Activated CD4-positive, alpha-beta T cell treated with anti-CD3 and anti-CD28 coated beads, Interleukin-2, amount 10 ng/mL, durations not matched to agents 7 days and 5 days (primary cell): ENCODE measurements at places on chromosomes 7 and 10. TPM values are rescaled to one million over a fixed set of nuclear protein-coding genes. Genes with fewer than 3 reads are reported as not detected.

DNA sequence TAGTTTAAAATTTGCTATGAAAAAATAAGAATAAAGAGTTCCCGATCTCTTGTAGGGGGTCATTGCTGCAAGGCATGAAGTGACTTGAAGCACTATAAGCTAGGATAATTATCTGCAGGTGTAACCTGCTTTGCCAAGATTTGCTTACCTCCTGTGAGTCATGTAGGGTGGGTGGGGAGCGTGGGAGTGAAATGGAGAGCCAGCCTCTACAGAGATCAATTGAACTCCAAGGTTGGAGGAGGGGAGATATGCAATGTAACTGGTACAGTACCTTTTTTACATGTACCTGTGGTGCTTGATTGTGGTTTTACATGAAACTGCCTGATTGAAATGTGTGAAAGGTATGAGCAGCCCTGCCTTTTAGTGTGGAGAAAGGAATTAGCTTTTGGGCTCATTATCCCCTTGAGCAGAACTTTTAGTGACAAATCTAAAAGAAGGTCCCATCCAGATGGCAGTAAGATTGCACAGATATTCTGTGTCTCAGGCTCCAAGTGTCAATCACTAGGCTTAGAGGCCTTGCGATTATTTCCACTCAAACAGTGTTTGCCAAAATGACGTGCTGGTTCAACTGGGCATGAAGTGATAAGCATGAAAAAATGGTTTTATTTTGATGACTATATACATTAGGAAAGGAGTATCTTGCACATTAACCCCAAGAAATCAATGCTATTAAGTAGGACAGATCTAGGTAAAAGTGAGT is 138.6 kb upstream of the GRB10 start:
- H3K27me3 ChIP-seq: no peaks in the 10 kb centered on the region
- no peak for DNase-seq
- H3K27ac ChIP-seq: no peak overlapping the region
- H3K4me3 ChIP-seq: no peak overlapping the region
- no peaks in the 10 kb centered on the region for H3K36me3 ChIP-seq

- peaks cover 31% of the 10 kb centered on the region for H3K4me1 ChIP-seq
- H3K36me3 ChIP-seq: peaks cover 4% of the 10 kb centered on the region
- no peak for DNase-seq
- no peak overlapping the region for H3K27ac ChIP-seq
- no peak overlapping the region for H3K4me3 ChIP-seq
Observed at GRCh38 chr10:88491314-88491713, 91.8 kb downstream of the RNLS start.

- H3K27me3 ChIP-seq: no peaks in the 10 kb centered on the region
- peak; percentile 35 for DNase-seq
- H3K27ac ChIP-seq: peak overlapping the region; percentile 97
- peaks cover 32% of the 10 kb centered on the region for H3K4me1 ChIP-seq
- peaks cover 47% of the 10 kb centered on the region for H3K36me3 ChIP-seq
Observed at GRCh38 chr10:3785851-3786271, 852 bp upstream of the KLF6 start.

DNA sequence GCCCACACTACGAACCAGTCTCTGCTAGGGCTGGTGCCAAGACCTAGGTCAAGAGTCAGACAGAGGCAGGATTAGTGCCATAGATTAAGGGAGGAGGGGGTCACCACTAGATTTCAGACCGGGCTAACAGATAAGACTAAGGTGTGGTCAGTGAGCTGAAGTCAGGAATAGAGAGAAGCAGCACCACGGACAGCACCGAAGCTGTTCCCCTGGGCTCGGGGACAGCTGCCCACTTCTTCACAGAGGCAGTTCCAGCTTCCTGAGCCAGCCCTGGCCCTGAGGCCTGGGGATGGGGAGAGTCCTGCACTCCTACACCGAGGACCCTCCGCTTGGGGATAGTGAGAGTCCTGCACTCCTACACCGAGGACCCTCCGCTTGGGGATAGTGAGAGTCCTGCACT is 11.2 kb upstream of the JAKMIP3 start:
- H3K27me3 ChIP-seq: peaks cover 4% of the 10 kb centered on the region
- no peaks in the 10 kb centered on the region for H3K36me3 ChIP-seq
- no peak overlapping the region for H3K4me3 ChIP-seq
- no peak overlapping the region for H3K27ac ChIP-seq
- DNase-seq: no peak

GRCh38 chr7:84157171-84157570 is 37.4 kb downstream of the SEMA3A start:
- no peak overlapping the region for H3K4me3 ChIP-seq
- no peaks in the 10 kb centered on the region for H3K27me3 ChIP-seq
- no peaks in the 10 kb centered on the region for H3K4me1 ChIP-seq
- DNase-seq: no peak
- H3K36me3 ChIP-seq: no peaks in the 10 kb centered on the region

DNA sequence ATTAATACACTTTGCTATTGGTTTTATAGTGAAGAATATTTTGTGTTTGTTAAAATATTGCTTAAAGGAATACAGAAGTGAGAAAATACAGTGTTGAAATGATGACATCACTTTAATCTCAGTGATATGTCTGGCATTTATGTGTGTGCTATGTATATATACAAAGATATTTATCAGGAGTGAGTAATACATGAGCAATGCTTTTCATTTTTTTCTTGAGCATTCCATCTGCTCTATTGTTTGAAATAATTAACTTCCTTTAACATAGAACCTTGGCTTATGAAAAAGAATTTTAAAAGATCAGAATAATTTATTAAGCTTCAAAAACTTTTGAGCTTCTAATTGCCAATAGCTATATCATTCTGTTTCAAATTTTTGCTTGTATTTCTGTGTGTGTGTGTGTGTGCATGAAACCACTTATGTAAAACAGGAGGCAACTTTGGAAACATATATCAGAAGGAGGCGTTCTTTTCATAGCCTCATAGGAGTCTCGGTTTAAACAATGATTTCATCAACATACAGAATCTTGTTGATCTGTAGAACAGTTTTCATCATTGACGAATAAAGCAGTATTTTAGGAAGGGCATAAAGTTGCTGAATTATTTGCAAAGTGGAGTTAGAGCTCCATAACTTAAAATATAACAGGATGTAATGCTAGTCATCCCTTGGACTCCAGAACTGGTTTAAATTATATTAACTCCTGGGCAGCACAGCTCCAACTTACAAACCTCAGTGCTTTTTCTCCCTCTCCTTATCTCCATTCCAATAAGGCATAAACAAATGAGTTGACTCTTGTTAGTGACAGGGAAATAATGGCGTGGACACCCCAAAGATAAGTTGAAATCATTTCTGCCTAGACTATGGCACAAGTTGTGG is 228.4 kb upstream of the DGKB start:
- no peaks in the 10 kb centered on the region for H3K36me3 ChIP-seq
- no peak for DNase-seq
- H3K27me3 ChIP-seq: no peaks in the 10 kb centered on the region

DNA sequence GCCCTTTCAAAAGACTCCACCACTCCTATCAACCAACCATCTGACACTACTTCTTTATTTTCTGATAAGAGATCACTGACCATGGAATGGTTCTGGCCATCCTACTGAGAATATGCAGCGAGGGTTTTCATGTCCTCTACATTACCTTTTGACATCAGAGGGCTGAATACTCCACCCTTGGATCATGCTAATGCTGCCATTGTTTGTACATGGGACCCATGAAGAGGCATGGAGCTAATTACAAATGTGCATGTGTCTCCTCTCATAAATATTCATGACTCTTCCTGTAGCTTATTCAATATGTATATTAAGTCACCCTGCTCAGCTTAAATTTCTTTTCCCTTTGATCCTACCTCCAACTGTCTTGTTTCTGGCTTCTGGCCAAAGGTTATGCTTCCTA is 1065.8 kb upstream of the GHITM start:
- no peak for DNase-seq
- no peaks in the 10 kb centered on the region for H3K36me3 ChIP-seq
- H3K4me1 ChIP-seq: no peaks in the 10 kb centered on the region
- no peak overlapping the region for H3K27ac ChIP-seq
- H3K27me3 ChIP-seq: no peaks in the 10 kb centered on the region

DNA sequence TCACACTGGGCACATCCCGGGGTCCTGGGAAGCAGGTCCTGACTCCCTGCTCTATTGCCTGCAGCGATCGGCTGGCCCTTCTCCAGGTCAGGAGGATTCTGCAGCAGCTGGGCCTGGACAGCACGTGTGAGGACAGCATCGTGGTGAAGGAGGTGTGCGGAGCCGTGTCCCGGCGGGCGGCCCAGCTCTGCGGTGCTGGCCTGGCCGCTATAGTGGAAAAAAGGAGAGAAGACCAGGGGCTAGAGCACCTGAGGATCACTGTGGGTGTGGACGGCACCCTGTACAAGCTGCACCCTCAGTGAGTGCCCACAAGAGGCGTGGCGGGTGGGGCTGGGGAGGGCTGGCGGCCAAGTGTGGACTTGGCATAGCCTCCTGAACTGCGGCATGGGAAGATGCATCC is 12.8 kb upstream of the HK1 start:
- H3K27me3 ChIP-seq: no peaks in the 10 kb centered on the region
- DNase-seq: no peak
- no peak overlapping the region for H3K4me3 ChIP-seq
- H3K27ac ChIP-seq: no peak overlapping the region

DNA sequence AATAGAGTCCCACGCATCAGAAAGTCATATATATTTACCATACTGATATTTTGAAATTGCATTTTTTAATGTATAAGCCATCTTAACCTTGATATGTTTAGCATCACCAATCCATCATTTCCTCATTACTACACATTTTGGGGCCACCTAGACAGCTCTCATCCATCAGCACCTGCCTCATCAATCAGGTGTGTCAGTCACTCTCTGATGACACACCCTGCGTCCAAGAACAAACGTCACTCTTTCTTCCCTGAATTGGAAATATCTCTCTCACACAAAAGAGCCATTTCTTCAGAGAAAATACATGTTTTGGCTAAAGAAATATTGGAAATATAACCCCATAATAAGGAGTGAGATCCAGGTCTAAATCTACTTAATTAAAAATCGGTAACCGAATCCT is 38.9 kb upstream of the RSU1 start:
- DNase-seq: no peak
- H3K4me3 ChIP-seq: no peak overlapping the region
- H3K27me3 ChIP-seq: peaks cover 4% of the 10 kb centered on the region
- no peaks in the 10 kb centered on the region for H3K4me1 ChIP-seq
- no peak overlapping the region for H3K27ac ChIP-seq

GRCh38 chr7:117682681-117683385 is 190.4 kb downstream of the CTTNBP2 start:
- H3K27me3 ChIP-seq: no peaks in the 10 kb centered on the region
- H3K4me1 ChIP-seq: no peaks in the 10 kb centered on the region
- H3K4me3 ChIP-seq: no peak overlapping the region
- no peaks in the 10 kb centered on the region for H3K36me3 ChIP-seq

GRCh38 chr10:73262105-73262730 is 9.8 kb upstream of the MRPS16 start:
- peaks cover 5% of the 10 kb centered on the region for H3K36me3 ChIP-seq
- no peak for DNase-seq
- peaks cover 5% of the 10 kb centered on the region for H3K4me1 ChIP-seq
- H3K4me3 ChIP-seq: no peak overlapping the region

DNA sequence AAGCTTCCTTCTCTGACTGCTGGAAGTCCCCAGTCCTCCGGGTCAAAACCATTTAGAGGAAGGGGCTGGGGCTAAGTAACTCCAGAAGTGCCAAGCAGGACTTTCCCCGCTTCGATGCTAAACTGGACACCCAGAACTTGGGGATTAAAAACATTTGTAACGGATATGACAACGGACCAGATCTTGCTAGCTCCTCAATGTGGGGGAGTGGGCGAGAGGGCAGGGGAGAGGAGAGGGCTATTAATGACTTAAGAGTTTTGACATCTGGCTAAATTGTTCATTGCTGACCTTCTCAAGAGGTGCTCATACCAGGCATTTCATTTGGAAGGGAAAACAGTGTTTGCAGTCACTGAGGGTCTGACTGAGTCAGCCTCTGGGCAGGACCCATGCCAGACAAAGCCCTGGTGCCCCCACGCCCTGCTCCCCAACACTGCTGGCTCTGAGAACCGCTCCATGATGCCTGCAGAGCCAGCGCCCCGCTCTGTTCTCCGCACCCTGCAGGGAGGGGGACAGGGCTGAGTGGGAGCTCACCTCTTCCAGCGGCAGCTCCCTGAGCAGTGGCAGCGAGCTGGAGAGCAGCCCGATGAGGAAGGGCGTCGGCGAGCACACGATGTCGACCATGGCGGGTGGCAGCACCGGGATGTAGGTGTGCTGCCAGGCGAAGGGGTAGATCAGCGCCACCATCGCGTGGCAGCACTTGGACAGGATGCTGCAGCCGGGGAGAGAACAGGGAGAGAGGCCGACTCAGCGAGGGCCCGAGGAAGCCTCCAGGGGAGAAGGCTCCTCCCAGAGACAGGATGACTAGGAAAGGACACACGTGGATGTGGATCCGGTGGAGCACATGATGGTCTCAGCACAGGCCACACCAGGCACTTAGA is 47.7 kb upstream of the MKRN1 start:
- H3K36me3 ChIP-seq: no peaks in the 10 kb centered on the region
- no peak overlapping the region for H3K27ac ChIP-seq
- H3K4me3 ChIP-seq: peak overlapping the region; percentile 14
- H3K4me1 ChIP-seq: peaks cover 31% of the 10 kb centered on the region
- no peak for DNase-seq

DNA sequence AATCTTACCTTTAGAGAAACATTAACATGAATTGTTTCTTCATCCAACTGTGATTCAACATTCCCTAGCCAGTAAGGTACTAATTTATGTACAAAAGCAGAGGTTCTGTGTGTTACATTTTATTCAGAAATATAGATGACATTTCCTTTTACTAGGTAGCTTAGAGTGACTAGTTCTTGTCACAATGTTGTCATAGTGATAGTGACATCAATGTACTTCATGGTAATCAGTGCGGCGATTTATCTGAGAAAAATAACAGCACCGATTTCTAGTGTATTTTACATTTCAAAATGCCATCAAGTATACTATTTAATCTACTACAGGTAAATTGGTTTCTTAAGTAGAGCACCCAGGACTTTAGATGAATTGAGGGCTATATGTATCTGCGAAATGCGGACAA is 72.1 kb upstream of the DGKB start:
- no peaks in the 10 kb centered on the region for H3K27me3 ChIP-seq
- H3K36me3 ChIP-seq: no peaks in the 10 kb centered on the region
- H3K4me1 ChIP-seq: no peaks in the 10 kb centered on the region
- no peak overlapping the region for H3K27ac ChIP-seq

GRCh38 chr7:30225863-30226613 is 58.4 kb upstream of the ZNRF2 start:
- H3K4me1 ChIP-seq: peaks cover 9% of the 10 kb centered on the region
- H3K27ac ChIP-seq: no peak overlapping the region
- no peaks in the 10 kb centered on the region for H3K36me3 ChIP-seq

The PLXDC2 gene
- not detected for total RNA-seq

The FGFR2 gene
- not detected for total RNA-seq

The SHH gene
- total RNA-seq: not detected

The CHAT gene
- total RNA-seq: not detected

The GIMAP5 gene
- total RNA-seq: 149 TPM
